HS-27A (cell line): ENCODE measurements at places on chromosomes 4 and X.

GRCh38 chr4:56764223-56764622, 57.3 kb downstream of the SPINK2 start:
- DNase-seq: no peak

GRCh38 chr4:88320224-88320779, 35.9 kb upstream of the PPM1K start:
- DNase-seq: no peak

- no peak for DNase-seq
These were observed 12.2 kb upstream of the NUP54 start for GRCh38 chr4:76160355-76160754.

- no peak for DNase-seq
These were observed 248.0 kb downstream of the TRIML1 start for GRCh38 chr4:188387179-188387791.

DNA sequence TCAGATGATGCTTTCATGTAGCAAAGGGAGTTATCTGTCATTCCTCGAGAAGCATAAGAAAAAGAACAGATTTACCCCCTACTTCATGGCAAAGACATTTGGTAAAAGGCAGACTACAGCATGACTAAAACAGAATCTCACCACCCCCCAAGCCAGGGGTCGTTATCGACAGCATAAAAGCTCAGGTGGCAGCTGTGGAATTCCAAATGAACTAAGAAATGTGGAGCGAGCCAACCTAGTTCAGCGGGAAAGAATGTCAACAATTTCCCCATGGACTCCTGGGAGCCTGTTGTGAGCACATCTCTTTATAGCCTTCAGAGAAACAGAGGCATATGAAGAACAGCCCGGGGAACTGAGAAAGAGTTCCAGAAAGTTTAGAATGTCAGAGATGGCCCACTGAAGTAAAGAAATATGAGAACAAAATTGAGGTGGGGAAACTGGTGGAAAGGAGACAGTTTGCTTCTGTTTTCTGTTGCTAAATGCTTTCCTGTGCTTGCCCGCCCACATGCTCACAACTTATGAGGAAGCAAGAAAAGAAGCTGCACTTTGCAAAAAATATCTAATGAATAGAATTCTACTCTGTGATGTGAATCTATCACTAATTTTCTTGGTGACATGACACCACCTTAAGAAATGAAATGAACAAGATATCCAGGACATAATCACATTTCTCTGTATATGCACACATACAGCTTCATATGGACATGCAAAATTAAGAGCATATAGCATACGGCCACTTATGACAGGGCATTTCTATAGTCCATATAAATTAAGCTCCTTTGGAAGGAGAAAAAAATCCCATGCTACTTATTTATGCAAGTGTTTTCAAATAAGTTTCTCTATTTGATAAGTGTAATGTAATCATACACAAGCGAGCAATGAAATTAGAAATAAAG, 135.3 kb upstream of the MID1 start:
- no peak for DNase-seq

GRCh38 chrX:119646515-119646914, 40.3 kb upstream of the NKRF start:
- no peak for DNase-seq

- no peak for DNase-seq
These were observed 296.9 kb downstream of the GRID2 start for GRCh38 chr4:92600638-92601037.

DNA sequence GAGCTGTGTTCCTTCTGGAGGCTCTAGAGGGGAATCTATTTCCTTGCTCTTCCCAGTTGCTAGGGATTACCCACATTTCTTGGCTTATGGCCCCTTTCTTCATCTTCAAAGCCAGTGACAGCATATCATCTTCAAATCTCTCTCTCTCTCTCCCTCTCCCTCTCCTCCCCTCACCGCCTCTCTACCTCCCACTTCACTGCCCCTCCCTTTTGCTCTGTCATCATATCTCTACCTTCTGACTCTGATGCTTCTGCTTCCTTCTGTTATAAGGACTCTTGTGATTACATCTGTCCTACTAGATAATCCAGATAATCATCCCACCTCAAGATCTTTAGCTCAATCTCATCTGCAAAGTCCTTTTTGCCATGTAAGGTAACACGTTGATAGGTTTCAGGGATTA, 93.1 kb upstream of the TEX13D start:
- no peak for DNase-seq

- no peak for DNase-seq
These were observed 60.3 kb downstream of the SH3KBP1 start for GRCh38 chrX:19827088-19827487.

GRCh38 chr4:142330311-142330710, 515.8 kb downstream of the INPP4B start:
- no peak for DNase-seq

DNA sequence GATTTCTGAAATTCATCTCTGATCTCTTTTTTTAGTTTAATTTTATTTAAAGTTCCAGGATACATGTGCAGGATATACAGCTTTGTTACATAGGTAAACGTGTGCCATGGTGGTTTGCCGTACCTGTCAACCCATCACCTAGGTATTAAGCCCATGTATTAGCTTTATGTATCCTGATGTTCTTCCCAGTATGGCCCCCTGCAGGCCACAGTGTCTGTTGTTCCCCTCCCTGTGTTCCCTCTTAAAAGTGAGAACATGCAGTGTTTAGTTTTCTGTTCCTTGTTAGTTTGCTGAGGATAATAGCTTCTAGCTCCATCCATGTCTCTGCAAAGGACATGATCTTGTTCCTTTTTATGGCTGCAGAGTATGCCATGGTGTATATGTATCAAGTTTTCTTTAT, 153.2 kb downstream of the RAPGEF2 start:
- no peak for DNase-seq

DNA sequence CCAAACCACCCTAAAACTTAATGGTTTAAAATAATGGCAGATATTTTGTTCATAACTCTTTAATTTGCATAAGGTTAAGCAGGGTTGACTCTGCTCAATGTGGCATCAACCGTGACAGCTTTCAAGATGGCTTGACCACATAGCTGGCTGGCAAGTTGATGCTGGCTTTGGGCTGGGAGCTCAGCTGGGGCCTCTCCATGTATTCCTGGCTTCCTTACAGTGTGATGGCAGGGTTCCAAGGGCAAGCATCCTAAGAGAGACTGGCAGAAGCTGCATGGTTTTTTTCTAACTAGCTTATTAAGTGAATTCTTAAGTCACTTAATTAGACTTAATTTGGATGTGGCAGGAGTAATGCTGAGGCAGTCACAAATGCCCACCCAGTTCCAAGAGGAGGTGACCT, 4.5 kb downstream of the RP2 start:
- no peak for DNase-seq
